ENCODE measurements at places on chromosomes 7 and 10.

GRCh38 chr7:82325416-82325815 is 118.2 kb downstream of the CACNA2D1 start:
- no peak for DNase-seq

DNA sequence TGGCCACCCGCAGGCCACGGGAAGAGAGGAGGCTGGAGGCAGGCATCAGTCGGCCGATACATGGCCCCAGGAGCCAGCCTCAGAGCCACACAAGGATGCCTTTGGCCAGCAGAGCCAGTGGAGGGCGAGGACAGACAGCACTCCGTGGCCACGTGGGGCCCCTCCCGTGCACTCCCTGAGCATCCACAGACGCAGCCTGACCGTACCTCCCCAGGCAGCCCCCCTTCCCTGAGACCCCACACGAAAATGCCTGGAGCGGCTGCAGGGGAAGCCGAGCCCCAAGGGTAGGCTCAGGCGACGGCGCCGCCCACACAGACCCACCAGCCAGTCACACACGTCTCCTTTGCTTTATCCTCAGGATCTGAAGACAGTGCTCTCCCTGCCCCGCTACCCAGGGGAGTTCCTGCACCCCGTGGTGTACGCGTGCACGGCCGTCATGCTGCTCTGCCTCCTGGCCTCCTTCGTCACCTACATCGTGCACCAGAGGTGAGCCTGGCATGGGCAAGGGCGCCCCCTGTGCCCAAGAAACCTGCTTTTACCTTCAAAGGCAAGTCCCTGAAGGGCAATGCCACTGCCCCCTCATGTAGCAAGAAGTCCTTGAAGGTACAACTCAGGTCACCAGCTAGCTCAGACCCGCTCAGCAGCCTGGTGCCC is 9.0 kb downstream of the ADGRA1 start:
- DNase-seq, result no peak

DNA sequence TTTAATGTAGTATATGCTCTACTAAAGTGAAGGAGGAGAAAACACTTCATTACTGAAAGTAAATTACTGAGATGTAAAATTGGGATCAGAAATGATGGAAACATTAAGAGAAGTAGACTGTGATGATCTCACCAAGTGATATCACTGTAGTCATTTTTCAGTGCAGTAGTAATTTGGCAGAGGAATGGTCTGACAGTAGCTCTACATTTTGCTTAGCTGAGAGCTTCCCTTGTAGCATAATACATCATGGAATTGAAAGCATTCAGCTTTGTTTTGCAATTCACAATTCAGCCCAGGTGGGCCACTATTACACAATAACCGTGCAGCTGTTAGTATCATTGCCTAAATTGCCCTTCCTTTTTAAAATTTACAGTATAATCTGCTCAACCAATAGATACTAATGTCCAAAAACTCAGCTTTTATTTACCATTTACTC is 19.4 kb upstream of the CABCOCO1 start:
- DNase-seq, result no peak

DNA sequence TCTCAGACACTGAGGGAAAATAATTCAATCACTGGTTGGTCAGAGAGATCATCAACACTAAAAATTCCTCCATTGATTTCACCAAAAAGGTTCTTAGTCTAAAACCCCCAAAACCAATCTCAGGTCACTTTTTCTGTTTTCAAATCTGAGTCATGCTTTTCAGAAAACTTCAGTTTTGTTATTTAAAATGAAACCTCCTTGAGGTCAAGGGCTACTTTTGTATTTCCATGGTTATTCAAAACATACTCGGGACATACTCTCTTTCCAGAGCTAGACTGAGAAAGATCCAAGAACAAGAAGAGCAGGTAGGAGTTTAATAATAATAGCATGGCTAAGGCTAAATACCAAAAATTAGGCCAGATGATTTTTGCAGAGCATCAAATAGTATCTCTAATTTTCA is 152.8 kb downstream of the SDHAF3 start:
- DNase-seq, result no peak

DNA sequence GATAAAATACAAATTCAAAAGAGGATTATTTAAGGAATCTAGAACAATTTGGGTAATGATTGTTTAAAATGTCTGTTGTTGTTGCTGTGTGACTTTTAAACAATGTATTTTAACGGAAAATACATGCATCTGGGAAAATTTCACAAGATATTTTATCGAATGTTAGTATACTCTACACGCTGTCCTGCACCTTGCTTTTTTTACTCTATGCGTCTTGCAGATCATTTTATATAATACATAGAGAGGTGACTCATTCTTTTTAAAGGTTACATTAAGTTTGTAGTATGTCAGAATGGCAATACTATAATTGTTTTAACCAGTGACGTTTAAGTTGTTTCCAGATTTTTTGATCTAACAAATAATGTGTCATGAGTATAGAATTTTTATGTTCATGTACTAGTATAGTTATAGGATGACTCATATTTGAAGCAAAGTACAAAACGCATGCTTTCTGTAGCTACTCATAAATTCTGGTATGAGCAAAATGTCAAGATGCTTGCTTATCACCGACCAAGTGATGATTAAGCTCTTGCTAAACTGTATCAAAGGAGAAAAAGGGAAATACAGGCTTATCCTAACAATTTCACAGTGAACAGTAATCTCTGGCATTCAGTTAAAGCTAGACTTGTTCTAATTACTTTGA is 4.9 kb downstream of the DKK1 start:
- DNase-seq, result peak; percentile 100

DNA sequence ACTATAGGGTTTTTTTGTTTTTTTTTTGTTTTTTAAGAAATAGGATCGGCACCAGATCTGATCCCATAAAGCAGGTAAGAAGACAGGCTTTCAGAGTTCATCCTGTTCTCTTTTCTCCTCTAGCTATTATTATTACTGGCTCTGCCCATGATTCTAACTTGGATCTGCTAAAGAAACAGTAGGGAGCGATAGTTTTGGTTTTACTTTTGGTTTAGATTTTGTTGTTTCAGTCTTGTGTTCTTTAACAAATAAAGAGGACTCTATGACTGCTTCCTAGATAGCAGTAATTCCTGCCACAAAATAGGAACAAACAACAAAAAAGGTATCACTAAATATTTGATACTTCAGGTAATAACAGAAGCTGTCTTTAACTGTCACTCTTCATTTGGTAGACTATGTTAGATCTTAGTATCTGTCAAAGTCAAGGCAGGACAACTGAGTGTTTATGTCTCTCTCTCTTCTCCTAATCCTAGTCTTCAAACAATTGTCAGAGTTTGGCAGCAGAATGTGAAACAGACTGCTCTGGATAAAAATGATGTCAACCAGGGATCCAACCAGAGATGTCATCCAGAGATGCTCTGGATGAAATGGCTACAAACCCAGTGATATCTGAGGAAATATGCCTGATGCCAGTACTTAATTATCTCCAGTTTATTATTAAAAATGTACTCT is 99.8 kb downstream of the KMT2C start:
- no peak for DNase-seq

GRCh38 chr10:6175329-6176055 is 27.2 kb upstream of the PFKFB3 start:
- DNase-seq, result no peak

- DNase-seq, result peak; percentile 60
Observed at GRCh38 chr7:141785706-141786552, 4.1 kb upstream of the TAS2R5 start.

GRCh38 chr7:44811093-44811492 is 14.6 kb downstream of the PPIA start:
- peak; percentile 84 for DNase-seq

DNA sequence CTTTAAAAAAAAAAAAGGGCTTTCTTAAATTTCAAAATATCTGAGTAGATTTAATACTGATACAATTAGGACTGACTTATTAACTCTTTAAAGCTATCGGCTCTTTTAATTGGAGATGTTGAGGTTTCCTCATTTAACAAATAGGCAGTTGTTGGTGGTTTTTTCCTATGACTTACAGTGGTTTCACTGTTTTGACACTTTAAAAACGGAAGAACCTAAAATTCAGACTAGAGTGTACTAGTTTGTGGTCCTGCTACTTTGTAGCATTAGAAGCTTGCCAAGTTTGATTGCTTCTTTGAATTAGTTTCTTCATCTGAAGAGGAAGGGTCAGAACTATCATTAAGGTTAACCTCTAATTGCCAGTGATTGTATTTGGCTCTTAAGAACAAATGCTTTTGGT is 27.7 kb downstream of the CUL1 start:
- no peak for DNase-seq

DNA sequence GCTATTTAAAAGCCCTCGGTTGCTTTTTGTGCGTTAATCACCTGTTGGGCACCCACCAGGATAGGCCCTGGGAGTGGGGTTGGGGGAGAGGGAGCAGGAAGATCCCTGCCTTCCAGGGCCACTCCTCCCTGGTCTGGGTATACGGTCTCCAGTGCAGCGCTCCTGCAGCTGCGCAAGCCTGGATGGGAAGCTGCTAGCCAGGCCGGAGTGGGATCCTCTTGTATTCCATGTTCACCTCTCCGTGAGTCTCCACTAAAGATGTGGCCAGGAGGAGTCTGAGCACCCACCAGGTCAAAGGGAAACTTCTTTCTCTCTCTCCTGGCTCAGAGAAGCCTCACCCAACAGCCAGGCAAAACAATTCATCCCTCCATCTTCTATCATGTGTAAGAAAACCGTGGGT is 78.8 kb upstream of the ANLN start:
- no peak for DNase-seq

DNA sequence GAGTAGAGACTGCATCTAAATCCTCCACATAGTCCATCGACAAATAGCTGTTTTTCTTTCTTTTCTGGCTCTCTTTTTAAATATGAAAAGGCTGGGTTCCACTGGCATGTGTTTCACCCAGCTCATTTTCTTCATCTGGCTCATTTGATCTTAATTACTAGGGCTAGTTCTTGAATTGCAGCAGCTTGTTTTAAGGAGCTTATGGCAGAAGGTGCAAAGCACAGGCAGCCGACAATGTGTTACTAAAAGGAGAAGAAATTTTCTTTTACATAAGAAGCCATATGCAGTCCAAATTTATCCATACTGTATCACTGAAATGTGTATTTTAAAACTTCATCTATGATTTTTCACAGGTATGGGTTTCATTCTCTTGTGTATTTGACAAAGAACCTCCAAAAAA is 205.6 kb upstream of the PTER start:
- DNase-seq, result no peak

- DNase-seq, result no peak
Observed at GRCh38 chr10:680146-680545, 9.3 kb downstream of the DIP2C start.

DNA sequence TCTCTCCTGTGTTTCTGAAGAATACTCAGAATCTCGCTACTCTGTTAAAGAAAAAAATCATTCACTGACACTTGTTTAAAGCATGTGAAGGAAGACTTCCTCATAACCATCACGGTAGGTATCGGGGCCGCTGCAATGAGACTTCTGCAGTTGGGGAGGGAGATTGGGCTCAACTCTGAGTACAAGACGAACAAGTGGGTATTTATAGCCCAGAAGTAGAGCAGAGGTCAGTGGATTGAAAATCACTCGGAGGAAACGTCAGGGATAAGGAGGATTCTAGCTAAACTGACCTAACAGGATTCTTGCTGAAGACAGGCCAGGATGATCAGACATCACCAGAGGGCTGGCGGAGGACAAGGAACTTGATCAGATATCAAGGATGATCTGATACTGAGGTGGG is 33.3 kb downstream of the ITPRIP start:
- DNase-seq, result peak; percentile 55

DNA sequence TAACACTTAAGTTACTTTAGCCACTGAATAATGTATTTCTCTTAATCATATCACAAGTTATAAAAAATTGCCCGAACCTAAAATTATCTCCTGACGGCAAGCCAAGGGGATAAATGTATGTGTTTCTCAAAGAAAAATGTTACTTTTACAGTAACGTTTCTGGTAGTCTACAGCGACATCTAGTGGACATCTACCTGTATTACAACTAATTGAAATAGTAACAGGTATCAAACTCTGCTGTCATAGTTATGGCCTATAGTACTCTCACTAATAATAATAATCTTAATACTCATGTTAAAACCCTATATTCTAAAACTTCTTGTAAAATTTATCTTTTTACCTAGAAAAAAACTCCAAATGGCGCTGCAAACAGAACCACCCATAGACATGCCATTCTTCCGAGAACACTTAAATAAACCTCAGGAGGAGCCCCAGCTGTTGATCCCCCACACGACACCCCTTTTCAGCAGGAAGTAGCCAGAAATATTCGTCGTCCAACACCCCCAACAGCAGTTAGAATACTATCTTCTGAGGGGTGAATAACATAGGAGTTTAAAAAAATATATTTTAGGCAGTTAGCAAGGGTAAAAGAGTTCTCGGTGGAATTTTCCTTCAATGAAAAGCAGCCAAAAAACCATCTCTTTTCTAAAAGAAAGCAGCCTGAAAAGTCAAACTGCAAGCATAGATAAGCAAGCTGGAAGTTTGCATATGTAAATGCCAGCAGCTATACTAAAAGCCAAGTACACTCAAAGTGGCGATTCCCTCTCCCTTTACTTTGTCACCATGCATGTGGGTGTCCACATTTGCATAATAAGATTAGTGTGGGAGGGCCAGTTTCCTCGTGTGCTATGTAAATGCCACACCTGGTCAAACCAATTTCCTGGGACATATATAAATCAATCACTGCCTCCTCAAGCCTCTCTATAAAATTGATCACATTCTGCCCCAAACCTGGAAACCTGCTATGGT is 40.5 kb upstream of the ZNF107 start:
- no peak for DNase-seq

- DNase-seq, result no peak
Observed at GRCh38 chr7:24402655-24403054, 118.7 kb downstream of the NPY start.

DNA sequence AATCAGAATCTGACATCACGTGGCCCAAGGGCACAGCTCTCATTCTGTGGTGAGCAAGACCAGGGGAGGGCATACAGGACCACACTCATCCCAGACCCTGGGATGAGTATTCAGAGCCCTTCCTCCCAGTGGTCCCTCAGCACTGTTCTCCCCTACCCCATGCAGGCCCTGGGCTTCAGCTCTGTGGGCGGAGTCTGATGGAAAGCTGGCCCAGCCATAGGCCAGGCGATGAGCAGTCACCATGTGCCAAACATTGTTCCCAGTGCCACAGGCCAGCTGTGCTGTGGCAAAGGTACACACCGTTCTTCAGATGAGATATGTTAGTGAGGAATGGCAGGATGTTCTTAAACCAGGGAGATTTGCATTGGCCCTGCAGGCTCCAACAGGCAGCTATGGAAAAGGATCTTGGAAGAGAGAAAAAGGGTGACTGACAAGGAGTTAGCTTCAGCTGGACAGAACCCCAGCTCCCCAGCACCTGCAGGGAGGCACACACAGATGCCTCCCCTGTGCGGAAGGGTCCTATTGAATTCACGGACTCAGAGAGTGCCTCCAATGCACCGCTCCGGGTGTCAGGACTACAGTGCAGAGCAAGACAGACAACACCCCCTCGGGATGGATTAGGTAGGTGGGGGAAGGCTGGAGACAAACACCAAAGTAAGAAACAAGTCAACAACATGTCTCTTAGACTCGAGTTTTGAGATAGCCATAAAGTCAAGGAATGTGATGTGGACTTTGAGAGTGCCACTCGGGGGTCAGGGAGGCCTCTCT is 596.0 kb upstream of the MGMT start:
- DNase-seq, result no peak

DNA sequence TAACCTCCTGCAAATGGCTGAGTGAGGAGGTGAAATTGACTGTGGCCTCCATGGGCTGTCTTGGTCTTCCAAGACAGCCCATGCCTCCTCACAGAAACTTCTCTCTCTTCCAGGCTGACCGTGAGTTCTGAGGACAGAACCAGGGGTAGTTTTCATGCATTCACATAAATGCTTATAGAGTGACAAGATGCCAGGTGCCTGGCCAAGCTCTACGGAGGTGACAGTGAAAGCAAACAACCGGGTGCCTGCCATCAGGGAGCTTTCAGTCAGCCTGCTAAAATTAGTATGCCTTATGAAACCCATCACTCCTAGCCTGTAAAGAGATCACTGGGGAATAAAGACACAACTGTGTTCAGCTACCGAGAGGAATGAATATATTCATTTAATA is 919 bp upstream of the RHOBTB1 start:
- DNase-seq, result no peak
